ENCODE measurements at places on chromosomes 4 and X.

DNA sequence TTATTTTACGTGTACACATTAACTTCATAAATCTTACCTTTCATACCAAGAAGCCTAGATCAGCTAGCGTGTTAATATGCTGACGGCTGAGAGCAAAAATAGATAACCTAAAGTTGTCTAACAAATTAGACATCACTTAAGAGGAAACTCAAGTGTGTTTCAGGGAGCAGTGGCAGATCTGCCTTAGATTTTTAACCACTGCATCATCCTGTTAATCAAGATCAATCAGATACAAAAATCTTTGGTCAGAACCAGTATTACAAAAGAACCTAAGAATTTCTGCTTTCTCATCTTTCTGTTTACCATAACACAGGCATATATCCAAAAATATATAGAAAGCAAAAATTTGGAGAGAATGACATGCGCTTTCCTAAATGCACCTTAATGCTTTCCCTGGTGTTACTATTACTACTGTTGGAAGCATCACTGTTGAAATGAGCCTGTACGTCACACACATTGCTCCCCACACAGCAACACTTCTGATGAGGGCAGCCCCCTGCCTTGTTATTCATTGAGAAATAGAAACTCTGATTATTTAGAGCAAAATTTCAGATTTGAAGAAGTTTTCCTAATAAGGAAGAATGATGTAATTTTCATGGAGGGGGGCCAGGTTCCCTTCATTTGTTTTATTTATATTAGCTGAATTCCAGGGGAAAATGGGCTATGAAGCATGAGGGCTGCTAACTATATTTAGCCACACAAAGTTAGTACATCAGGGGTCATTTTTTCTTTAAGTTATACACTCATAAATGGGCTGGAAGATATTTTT lies 152.3 kb downstream of the CBR4 start:
- DNase-seq, result no peak

GRCh38 chrX:127702527-127702926 lies 349.7 kb downstream of the ACTRT1 start:
- no peak for DNase-seq

DNA sequence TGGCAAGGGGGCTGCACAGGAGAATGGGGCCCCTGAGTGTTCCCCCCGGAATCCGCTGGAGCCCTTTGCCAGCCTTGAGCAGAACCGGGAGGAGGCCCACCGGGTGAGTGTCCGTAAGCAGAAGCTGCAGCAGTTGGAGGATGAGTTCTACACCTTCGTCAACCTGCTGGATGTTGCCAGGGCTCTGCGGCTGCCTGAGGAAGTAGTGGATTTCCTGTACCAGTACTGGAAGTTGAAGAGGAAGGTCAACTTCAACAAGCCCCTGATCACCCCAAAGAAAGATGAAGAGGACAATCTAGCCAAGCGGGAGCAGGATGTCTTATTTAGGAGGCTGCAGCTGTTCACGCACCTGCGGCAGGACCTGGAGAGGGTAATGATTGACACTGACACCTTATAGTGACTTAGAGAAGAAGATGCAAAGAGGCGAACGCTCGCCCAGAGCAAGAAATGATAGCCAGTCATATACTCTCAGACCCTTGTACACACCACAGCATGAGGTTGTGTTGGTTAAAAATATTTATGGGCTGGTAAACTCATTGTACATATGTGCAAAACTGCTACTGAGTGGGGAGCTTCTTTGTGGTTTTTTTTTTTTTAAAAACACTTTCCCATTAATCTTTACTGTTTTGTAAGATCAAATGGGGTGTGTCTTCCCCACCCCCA lies 52.5 kb downstream of the JADE1 start:
- no peak for DNase-seq

GRCh38 chr4:23374259-23374658 lies 515.6 kb downstream of the PPARGC1A start:
- no peak for DNase-seq

DNA sequence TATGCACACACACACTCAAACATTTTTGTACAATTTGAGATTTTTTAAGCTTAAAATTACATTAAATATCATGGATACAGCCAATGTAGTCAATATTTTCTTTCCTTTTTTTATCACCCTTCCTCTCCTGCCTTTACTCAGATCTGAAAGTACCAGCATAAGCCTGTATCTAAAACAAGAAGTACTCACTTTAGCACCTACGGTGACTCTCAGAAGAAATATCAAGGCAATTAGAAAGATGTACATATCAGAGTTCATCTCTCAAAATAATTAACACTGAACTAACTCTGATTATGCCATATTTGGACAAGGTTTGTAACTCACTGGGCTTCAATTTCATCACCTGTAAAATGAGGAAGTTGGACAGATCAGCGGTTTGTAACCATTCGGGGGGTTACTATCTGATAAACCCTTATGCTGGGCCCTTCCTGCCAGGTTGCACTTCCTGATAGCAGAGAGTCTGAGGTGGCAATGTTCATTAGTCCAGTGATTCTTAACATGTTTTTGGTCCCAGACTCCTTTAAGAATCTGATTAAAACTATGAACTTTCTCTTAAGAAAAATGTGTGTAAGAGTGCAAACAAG lies 5.7 kb upstream of the GPR174 start:
- DNase-seq, result no peak
